Activated CD8-positive, alpha-beta T cell treated with anti-CD3 and anti-CD28 coated beads, Interleukin-2, amount 10 ng/mL, durations not matched to agents 7 days and 5 days (primary cell): ENCODE measurements at places on chromosomes 11 and 22. TPM values are rescaled to one million over a fixed set of nuclear protein-coding genes. Genes with fewer than 3 reads are reported as not detected.

DNA sequence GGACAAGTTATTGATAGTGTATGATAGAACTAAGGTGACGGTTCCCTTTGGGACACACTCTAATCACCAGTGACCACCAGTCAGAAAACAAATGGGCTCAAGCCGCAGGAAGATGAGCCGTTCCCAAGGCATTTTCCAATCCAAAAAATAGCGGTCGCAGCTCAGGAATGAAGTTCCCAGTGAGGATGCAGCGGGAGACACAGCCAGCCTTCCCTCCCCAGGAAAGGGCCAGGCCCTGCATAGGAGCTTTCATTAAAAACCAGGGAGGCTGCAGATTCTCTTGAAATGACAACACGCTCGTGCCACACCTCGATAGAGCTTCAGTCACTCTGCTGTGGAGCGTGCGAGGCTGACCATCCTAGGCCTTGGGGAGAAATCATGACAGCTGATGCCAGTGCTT, 65.8 kb upstream of the WNT7B start:
- no peak overlapping the region for H3K4me3 ChIP-seq
- H3K4me1 ChIP-seq = peaks cover 16% of the 10 kb centered on the region
- peaks cover 7% of the 10 kb centered on the region for H3K27me3 ChIP-seq
- DNase-seq = no peak
- no peak overlapping the region for H3K27ac ChIP-seq
- H3K36me3 ChIP-seq = no peaks in the 10 kb centered on the region

GRCh38 chr22:42608823-42609361, 5.8 kb downstream of the POLDIP3 start:
- H3K36me3 ChIP-seq = peaks cover 36% of the 10 kb centered on the region
- H3K4me3 ChIP-seq = no peak overlapping the region
- no peak for DNase-seq
- no peaks in the 10 kb centered on the region for H3K27me3 ChIP-seq

DNA sequence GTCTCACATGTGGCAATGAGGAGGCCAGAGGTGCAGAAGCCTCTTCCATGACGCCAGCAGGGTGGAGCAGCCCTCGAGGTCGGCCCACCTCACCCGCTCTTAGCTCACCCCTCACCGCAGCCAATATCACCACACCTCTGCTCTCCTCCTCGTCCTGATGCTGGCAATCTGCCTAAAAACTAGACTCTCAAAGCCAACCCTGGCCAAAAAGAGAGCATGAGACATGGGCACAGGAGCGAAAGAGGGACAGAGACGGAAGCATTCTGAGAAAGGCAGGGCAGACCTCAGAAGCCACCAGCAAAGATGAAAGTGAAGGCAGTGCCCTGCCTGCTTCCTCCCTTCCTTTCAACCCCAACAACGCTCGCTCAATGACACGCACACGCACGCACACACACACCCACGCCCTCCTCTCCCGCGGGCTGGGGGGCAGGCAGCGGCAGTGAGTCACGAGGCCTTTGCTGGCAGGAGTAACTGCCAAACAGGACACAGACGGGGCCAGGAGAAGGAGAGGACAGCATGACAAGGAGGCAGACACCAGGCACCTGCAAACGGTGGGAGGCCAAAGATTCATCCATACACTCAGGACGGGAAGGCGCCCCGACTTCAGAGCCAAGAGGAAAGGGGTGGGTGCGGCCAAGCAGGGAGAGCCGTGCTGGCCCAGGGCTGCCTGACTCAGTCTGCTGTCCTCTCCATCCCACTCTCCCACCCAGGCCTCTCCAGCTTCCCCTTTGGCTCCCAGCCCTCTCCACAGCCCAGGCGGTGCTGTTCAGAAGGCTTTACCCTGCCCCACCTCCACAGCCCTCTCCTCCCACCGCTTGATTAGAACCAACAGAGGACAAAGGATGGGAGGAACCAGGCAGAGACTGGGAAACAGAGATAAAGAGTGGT, 11.4 kb downstream of the IGSF9B start:
- peak overlapping the region; percentile 82 for H3K4me3 ChIP-seq
- no peaks in the 10 kb centered on the region for H3K27me3 ChIP-seq
- peak; percentile 93 for DNase-seq
- H3K36me3 ChIP-seq = peaks cover 58% of the 10 kb centered on the region
- peaks cover 94% of the 10 kb centered on the region for H3K4me1 ChIP-seq

Gene SLC22A8
- not detected for total RNA-seq

DNA sequence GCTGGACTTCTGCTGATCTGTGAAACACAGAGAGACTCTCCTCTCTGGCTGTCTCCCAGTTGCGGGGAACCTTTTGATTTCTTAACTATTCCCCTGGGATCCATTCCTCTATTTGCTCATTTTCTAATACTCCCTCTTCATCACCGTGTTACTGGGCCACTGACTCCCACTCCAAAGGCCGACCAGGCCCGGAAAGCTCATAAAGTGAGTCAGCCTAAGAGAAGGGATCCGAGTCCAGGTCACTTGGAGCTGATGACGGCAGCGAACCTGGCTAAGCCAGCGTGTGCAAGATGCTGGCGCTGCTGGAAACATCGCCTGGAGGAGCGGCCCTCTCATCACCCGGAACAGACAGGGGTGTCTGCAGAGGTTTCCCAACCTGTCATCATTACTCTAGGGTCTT, 112.8 kb downstream of the FBXO7 start:
- H3K4me1 ChIP-seq = no peaks in the 10 kb centered on the region
- peaks cover 5% of the 10 kb centered on the region for H3K27me3 ChIP-seq
- H3K36me3 ChIP-seq = no peaks in the 10 kb centered on the region
- H3K27ac ChIP-seq = no peak overlapping the region
- DNase-seq = no peak
- H3K4me3 ChIP-seq = no peak overlapping the region
